ENCODE measurements at places on chromosomes 4 and X.

DNA sequence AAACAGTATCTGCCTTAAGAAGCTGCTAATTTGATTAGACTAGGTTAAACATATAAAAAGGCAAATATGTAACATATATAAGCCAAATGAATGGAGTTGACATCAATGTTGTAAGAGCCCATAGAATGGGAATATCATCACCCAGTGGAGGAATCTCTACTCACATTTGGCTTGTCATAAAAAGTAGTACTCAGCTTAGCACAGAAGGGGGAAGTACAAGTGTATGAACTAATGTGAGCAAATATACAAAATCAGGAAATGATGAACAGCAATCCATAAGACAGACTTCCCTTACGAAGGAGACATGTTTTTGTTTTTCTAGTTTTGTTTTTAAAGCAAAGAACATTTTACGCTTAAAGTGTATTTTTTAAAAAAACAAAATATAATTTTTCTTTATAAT lies 74.9 kb downstream of the MAB21L2 start:
- peak; percentile 39 for DNase-seq

DNA sequence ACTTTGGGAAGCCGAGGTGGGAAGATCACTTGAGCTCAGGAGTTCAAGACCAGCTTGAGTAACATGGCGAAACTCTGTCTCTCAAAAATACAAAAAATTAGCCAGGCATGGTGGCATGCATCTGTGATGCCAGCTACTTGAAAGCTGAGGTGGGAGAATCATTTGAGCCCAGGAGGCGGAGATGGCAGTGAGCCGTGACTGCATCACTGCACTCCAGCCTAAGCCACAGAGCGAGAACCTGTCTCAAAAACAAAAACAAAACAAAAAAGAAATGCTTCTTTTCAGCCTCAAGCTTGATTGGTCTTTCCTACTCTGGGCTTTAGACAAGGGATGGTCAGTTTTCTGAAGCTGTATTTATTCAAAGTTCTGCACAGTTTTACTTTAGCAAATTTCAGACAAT lies 15.8 kb upstream of the DHRSX start:
- no peak for DNase-seq

DNA sequence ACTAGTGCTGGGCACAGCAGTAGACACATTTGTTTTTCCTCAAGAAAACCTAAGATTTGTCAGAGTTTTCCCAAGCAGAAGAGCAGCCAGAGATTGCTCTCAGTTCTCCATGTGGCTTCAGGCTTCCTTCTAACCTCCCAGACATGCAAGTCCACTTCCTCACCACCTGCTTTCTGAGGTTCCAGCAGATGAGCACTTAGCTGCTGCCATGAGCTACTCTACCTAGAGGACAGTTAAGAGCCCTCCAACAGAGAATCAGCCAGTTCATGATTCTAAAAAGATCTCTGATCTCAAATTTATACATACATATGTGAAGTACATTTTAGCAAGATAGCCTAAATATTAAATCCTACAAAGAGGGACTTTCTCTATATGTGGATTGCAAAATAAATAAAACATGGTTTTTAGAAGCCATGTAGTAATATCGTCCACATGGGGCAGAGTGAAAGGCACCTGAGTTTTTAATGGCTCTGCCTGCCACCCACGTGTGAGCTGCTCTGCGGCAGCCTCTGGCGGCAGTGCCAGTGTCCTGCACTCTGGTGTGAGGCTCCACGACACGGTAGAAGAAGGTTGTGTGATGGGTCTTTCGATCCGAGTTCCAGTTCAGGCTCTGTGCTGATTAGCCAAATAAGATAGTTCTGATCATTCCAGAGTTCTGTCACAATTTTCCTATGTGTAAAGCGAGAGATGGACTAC lies 10.3 kb downstream of the CYP4V2 start:
- DNase-seq = peak; percentile 36

GRCh38 chr4:71126719-71127118 lies 133.3 kb downstream of the DCK start:
- no peak for DNase-seq

- no peak for DNase-seq
Observed at GRCh38 chrX:128728943-128729342, 676.7 kb upstream of the ACTRT1 start.

- no peak for DNase-seq
Observed at GRCh38 chr4:2260344-2261109, 1.4 kb downstream of the MXD4 start.

- no peak for DNase-seq
Observed at GRCh38 chr4:97396605-97397004, 746.7 kb downstream of the STPG2 start.

DNA sequence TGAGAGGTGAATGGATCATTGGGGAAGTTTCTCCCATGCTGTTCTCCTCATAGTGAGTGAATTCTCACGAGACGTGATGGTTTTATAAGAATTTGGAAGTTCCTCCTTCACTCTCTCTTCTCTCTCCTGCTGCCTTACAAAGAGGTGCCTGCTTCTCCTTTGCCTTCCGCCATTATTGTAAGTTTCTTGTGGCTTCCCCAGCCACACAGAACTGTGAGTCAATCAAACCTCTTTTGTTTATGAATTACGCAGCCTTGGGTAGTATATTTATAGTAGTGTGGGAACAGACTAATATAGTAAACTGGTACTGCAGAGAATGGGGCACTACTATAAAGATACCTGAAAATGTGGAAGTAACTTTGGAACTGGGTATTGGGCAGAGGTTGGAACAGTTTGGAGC lies 7.8 kb upstream of the CTAG2 start:
- DNase-seq = no peak

GRCh38 chr4:127018381-127018780 lies 614.4 kb upstream of the INTU start:
- DNase-seq = no peak

- DNase-seq = no peak
Observed at GRCh38 chrX:96433409-96434077, 251.1 kb upstream of the DIAPH2 start.

DNA sequence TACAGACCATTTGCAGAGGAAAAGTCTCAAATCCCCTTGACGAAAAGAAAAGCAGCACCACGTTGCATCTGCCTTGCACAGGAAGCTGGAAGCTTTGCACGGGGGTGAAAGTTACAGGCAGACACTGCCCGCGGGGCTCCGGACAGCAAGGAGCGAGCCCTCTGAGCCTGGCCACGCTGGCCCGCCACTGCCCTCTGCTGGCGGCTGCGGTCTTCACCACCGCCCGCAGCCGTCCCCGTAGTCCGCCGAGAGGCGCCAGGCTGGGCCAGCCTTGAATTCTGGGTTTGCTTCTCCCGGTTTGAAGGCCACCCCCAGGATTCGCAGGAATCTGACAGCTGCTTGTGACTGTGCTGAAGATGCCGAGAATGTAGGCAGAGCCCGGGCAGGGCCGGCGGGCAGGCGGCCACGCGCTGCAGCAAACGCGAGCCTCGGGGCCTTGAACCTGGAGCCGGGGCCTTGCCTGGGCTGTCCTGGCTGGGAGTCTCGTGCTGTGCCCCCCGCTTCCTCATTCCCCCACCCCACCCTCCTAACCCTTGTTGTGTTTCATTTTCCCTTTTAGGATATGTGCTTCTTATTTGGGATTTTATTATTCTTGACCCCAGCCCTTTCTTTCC lies 49.2 kb downstream of the ENPP6 start:
- DNase-seq = peak; percentile 23

DNA sequence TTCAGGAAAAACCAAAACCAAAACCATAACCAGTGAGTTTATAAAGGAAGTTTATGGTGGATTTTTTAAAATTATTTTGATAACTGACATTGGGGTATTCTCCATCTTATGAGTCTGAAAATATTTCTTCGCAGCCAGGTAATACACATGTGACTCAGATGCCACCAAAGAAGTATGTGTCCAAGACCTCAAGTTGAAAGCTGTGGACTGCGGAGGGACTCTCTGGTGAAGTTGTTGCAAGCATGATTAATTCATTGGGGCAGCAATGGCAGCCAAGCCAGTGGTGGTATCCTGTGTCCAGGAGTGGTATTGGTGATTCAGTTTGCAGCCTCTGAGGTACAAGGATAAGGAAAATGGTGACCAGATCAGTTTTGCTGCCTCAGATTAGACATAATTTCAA lies 14.0 kb upstream of the ADH5 start:
- DNase-seq = no peak

GRCh38 chr4:145486603-145487002 lies 5.0 kb downstream of the SMAD1 start:
- no peak for DNase-seq

DNA sequence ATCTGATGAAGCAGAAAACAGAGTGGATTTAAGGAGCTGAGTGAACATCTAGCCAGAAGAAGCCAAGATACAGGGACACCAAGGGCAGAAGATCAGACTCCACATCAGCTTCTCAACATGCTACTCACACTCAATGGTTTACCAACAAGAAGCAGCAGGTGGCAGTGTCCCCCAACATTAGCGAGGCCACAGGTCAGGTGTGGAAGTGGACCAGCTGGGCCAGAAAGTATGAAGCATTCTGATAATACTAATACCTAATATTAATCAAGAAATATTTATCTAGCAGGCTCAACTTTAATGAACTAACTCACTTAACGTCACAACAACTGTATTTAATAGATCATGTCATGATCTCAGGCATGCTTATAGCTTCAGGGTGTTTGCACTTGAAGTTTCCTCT lies 73.4 kb upstream of the TTC29 start:
- peak; percentile 49 for DNase-seq

GRCh38 chr4:107391630-107392028 lies 328.4 kb downstream of the PAPSS1 start:
- no peak for DNase-seq

- no peak for DNase-seq
Observed at GRCh38 chr4:73387552-73387951, 16.5 kb upstream of the ALB start.

DNA sequence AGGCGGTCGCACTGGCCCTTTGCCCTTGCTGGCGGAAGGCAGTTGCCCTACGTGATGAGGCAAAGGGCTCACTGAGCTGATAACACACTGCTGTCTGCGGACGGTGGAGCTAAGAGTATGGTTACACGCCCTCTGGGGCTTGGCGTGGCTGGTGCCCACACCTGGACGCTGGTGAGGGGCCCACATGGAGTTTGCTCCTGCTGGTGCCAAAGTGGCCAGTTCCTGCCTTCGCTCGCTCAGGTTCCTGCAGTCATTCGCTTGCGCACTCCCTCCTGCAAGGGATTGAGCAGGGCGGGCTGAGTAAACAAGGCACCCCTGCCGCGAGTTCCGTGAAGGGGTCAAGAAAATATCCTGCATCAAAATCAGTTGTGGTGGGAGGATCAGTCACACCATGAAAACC lies 18.4 kb downstream of the SPARCL1 start:
- DNase-seq = no peak

GRCh38 chr4:102399021-102399420 lies 53.7 kb upstream of the SLC39A8 start:
- peak; percentile 70 for DNase-seq

GRCh38 chrX:101507372-101507771 lies 22.1 kb downstream of the ARMCX4 start:
- no peak for DNase-seq

DNA sequence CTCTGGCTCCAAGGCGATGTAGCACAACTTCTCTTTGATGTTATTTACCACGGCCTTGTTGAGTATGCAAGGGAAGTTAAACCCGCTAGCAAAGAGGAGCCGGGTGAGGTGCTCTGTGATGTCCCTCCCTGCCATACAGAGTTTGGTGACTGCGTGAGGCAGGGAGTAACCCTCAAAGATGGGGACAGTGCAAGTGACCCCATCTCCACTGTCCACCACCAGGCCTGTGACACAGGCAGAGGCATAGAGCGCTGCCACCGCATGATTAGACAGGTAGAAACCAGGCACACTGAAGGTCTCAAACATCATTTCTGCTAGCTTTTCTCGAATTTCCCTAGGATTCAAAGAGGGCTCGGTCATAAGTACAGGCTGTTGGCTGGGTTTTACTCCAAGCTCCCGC lies 677 bp downstream of the ACTRT1 start:
- no peak for DNase-seq

DNA sequence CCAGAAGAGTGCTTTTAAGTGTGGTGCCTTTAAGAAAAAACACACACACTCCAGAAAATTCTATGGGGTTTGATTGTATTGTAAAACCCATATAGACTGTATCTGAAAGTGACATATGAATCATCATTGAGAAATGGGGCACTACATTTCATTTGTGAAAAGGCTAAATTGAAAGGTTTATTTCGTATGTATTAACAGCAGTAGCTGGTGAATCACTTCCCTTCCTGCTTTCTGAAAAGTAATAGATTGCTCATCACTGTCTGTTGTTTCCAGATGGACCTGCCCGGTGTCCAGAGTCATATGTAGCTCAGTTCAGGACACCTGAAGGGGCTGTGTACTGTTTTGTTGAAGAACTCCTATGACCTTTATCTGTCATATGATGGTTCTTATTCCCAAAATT lies 28.1 kb upstream of the HPRT1 start:
- DNase-seq = no peak

- no peak for DNase-seq
Observed at GRCh38 chr4:185013417-185014125, 4.7 kb upstream of the HELT start.

DNA sequence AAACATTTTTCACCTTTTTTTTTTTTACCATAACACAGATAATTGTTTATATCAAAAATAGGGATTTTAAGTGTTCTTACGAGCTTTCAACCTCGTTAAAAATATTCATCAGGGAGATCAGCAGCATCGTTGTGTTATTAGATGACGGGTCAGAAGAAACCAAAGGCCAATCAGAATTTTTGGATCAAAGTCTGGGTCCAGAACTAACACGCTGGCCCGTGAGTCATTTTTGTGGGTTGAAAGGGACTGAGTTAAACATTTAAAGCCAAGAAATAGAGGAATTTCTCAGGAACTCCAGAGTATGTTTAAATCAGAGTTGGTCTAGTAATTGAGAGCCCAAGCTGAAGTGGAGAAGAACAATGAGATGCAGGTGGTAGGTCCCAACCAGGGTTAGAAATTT lies 170.8 kb downstream of the TLL1 start:
- no peak for DNase-seq

- DNase-seq = peak; percentile 28
Observed at GRCh38 chrX:109537324-109537665, 651 bp downstream of the NXT2 start.

DNA sequence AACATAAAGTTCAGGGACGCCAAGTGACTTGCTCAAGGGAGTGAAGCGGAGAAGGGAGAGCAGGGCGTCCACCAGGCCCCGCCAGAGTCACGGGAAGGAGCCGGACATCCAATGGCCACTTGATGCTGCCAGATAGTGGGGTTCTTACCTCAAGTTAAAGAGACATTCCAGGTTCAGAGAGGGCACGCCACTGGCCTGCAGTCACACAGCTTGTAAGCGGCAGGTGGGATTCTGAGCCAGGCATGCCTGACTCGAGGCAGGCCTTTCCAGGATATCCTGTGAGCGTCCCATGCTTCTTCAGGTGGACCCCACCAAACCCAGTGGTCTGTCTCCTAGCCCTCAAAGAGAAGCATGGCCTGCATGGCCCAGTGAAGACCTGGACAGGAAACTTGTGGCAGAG lies 2.4 kb downstream of the MAN2B2 start:
- no peak for DNase-seq

GRCh38 chr4:121913667-121914066 lies 38.2 kb downstream of the TRPC3 start:
- DNase-seq = no peak

- no peak for DNase-seq
Observed at GRCh38 chr4:41613821-41614220, 75.9 kb downstream of the LIMCH1 start.

GRCh38 chrX:15804563-15804962 lies 14.3 kb downstream of the ZRSR2 start:
- DNase-seq = peak; percentile 21

GRCh38 chrX:150365990-150366911 lies 3.1 kb downstream of the MAMLD1 start:
- DNase-seq = peak; percentile 9

GRCh38 chrX:27321632-27322031 lies 141.5 kb downstream of the PPP4R3C start:
- DNase-seq = no peak

GRCh38 chr4:124902001-124902515 lies 189.5 kb upstream of the ANKRD50 start:
- DNase-seq = no peak
